T-cell (primary cell): ENCODE measurements at places on chromosomes 4 and X.

DNA sequence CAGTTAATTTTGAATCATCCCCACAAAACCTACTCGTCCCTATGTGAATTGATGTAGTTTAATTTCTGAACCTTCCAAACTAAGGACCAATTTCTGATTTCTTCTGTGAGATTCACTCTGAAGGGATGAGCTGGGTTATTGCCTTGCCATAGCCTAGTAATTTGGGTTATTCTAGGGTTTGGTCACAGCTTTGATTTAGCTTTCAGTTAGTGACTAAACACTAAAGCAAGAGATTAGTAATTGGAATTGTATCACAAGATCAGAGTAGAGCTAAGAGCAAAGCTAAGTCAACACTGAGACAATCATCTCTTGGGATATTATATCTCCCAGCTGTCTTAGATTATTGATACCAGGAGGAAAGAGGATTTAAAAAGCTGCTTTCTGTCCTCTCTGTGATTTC lies 588.0 kb downstream of the CCSER1 start:
- DNase-seq = no peak

GRCh38 chr4:12636191-12636590 lies 847.9 kb downstream of the RAB28 start:
- DNase-seq = no peak

DNA sequence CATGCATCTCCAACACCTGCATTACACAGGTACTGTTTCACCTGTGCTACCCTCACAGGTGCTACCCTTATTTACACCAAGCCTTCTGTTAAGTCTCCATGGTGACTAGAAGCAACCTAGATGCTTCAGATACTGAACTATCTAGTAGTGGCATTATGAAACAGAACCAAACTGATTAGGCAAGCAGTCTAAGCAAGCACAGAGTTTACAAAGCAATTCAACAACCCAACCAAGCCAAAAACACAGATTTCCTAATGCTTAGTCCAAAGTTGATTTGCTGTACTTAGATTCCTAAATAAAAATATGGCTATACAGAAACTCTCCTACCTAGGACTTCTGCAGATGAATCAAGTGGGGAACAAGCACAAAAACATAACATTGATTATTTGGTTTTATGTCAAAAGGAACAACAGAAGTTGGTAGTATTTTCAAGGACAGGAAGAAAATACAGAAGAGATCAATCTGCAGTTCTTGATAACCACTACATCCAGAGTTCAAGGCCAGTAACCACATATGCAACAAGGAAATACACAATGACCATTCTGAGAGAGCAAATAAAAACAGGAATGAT lies 3.2 kb downstream of the TAPT1 start:
- DNase-seq = no peak

GRCh38 chr4:2789351-2789750 lies 3.5 kb upstream of the SH3BP2 start:
- no peak for DNase-seq
